Neural crest cell (in vitro differentiated cells): ENCODE measurements at places on chromosomes 3 and 15. TPM values are rescaled to one million over a fixed set of nuclear protein-coding genes. Genes with fewer than 3 reads are reported as not detected.

DNA sequence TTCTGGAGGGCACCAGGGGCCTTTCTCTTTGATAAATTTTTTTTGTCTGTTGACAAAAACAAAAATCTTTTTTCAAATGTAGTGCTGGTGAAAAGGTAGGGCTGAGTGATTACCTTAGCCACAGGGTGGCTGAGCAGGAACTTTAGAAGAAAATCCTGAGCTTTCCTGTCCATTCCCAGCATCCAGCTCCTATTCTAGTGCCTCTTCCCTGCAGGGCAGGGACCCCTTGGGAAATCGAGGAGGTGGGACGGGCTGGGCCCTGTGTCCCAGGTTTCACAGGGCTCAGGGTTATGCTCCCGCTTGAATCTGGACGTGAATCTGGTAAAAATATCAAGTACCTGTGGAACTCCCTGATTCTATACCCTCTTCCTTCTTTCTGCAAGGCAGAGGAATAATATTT lies 31.7 kb downstream of the EDEM1 start:
- DNase-seq = no peak

GRCh38 chr15:81531109-81531592 lies 157.1 kb upstream of the TMC3 start:
- peak; percentile 26 for DNase-seq

DNA sequence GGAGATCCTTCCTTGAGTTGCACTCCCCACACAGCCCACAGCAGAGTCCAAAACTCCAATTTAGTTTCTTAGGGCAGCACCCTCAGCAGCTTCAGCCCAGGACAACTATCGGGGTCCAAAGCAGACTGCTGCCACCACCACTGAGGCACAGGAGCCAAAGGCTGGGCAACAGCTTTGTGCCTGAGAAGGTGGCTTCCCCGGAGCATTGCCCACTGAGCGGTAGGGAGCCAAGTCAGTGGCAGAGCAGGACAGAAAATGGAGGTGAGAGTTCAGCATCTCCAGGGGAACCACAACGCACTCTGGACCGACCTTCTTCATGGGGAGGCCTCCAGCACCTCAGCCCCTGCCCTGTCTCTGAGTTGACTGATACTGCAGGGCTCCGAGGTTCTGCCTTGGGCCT lies 43.4 kb downstream of the CDAN1 start:
- DNase-seq = no peak

GRCh38 chr3:46895761-46896160 lies 18.2 kb downstream of the PTH1R start:
- no peak for DNase-seq

GRCh38 chr15:39710681-39711080 lies 72.0 kb downstream of the FSIP1 start:
- no peak for DNase-seq

GRCh38 chr15:63948971-63949370 lies 97.3 kb downstream of the DAPK2 start:
- no peak for DNase-seq

DNA sequence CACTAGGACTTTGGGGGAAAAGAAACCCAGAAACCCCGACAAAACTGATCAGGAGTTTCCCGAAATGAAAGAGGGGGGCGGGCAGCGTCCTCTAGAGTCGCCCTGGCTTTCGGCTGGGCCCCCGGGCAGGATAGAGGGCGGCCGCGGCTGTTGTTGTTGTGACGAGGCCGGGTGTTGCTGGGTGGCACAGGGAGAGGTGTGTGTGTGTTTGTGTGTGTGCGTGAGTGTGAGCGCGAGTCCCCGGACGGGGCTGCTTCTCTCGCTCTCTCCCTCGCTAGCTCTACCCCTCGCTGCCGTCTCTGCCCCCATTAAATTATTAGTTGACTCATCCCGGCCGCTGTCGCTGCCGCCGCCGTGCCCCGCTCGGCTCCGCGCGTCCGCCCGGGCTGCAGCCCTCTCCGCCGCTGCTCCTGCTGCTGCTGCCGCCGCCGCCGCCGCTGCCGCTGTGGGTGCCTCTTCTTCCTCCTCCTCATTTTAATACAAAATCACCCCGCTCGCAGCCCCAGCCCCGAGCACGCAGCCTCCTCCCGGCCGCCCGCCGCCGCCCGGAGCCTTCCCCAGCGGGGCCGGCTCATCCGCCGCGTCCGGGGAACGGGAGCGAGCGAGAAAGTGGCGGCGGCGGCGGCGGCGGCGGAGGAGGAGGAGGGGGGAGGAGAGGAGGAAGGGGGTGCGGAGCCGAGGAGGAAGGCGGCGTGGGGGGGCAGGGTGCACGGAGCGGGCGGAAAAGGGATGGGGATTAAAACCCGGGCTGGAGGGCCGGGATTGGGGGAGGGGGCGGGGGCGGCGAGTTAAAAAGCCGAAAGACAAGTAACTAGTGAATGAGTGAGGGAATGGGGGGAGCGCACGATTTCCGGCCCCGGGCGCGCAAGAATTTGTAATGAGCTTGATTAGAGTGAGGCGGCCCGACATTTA lies at the start of gene SATB1:
Gene SATB1 (minus strand): TSS at position 611 of the 912 bp plus-strand sequence. CDS start 4,372 bp downstream, outside the sequence.
- DNase-seq = peak; percentile 81

GRCh38 chr3:100059472-100059871 lies 54.8 kb downstream of the FILIP1L start:
- DNase-seq = no peak

DNA sequence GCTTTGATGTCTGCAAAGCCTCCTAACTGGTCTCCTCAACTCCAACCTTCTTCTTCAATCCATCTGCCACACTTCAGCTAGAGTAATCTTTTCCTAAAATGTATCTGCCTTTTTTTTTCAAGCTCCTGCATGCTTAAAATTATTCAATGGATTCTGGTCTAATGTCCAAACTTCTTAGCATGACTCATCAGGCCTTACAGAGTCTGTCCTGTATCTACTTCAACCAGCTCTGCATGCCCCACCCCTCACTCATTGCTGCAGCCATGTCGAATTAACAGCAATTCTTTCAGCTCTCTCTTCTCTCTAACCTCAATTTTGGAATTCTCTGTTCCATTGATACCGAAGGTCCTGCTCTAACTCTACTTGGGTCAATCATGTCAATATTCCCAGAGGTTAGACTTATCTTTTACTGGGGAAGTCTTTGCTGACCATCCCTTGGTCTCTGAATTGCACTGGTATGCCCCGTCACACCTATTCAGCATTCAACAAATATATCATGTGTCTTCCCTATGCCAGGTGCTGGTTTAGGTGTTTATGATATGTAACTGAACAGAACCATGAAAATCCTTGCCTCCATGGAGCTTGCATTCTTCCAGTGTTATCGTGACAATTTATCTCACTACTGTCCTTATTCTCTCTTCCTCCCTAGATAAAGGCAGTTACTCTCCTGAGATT lies 88.5 kb upstream of the NANOGP8 start:
- no peak for DNase-seq

DNA sequence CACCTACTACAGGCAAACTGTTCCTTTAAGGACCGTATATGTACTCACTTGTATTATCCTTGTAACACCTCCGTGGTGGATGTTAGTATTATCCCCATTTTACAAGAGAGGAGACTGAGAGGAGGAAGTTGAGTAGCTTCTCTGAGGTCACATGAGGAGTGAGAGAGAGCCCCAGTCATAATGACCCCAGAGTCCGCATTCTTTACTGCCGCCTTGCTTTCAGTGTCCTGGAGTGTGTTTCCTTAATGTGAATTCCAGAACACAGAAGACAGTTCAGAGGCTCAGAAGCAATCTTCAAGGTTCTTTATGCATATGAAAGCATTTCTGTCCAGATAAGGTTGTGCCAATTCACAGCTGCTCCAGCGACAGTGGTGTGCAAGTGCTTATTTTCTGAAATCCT lies 199.2 kb downstream of the CACNA2D3 start:
- no peak for DNase-seq

DNA sequence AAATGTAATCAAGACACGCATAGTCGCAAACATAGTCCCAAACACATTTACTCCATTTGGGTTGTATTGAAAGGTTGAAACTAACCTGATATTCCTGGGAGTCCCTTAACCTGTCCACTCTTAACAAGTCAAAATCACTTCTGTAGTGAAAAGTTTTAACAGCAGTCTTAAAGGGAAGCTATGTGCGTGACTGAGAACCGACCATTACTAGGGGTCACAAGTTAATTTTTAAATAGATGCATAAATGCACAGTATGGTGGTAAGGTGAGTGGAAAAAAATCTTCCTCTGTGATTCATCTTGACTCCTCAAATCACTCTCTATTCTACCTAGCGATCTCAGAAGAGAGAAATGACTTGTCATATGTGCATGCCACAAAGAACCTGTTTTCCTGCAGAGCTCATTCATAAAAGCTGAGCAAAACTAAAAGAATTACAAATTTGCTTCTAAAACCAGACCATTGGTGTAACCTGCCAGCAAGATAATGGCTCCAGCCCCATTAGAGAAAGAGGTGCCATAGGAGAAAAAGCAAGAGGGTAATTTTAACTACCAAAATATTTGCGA lies 4.8 kb downstream of the GPR15 start:
- no peak for DNase-seq

GRCh38 chr3:130539005-130539404 lies 22.0 kb downstream of the COL6A6 start:
- peak; percentile 57 for DNase-seq

DNA sequence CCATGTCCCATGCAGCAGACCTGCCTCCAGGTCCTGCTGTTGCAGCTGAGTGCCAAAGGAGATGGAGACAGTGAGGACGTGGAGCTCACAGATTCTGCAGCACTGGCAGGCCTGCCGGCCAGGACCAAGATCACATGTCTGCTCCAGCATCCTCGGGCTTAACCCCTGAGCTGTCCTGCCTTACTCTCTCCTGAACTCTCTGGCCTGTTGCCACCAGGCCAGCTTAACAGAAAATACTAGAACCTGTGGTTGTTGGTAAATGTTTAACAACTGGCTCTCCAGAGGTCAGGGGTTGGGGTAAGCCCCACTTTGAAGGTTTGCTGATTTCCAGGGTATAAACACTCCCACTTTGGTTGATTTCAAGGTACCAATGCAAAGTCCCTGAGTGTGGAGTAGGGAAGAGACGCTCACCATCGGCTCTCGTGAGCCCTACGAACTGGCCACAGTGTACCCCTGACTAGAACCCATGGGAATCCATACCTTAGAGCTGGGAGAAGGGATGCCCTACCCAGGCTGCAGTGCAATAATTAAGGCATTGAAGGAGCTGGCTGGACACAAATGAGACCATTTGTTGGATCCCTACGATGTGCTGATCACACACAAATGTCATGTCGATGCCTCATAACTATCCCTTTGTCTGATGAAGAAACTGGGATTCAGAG lies 147.9 kb downstream of the OR4M2 start:
- no peak for DNase-seq

DNA sequence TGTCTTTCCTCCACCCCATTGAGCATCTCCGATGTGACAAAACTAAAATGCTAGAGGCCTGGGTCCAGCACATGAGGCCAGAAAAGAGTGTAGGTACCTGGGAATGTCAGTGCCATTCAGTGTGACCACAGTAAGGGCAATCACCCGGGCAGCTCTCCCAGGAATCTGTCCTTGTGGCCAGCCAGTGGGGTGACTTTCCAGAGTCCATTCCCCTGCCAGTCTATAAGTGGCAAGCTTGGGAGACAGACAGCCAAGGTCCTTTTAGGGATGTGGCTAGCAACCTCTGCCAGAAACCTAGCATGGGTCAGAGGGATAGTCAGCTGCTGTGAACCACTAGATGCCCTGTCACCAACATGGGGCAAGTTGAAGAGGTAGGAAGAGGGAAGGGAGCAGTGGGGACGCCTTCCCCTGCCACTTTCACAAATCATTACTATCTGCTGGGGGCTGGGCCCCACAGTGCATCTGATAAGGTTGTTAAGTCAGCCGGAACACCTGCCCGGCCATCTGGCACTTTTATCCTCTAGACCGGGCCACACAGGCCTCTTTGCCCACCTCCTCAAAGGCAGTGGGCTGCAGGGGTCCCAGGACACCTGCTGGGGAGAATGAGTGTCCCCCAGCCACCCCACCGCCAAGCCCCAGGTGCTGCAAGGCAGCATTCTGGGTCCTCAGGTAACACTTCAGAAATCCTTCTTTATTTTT lies 24.8 kb upstream of the DET1 start:
- no peak for DNase-seq

DNA sequence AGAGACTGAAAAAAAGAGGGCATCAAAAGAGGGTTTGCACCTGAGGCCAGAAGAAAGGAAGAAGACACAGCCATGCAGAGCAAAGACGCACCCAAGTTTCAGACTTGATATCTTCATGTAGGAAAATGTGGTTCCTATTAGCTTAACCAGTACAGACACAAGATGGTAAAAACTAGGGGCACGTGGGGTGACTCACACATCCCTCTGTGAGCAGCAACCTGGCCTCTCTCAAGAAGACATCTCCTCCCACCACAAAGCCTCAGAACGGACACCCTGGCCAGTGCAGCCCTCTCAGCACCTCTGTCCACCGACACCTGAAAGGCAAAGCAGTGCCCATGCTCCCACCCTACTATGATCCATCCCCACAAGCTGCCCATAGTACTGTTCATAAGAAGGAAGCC lies 33.3 kb downstream of the GLB1 start:
- no peak for DNase-seq

DNA sequence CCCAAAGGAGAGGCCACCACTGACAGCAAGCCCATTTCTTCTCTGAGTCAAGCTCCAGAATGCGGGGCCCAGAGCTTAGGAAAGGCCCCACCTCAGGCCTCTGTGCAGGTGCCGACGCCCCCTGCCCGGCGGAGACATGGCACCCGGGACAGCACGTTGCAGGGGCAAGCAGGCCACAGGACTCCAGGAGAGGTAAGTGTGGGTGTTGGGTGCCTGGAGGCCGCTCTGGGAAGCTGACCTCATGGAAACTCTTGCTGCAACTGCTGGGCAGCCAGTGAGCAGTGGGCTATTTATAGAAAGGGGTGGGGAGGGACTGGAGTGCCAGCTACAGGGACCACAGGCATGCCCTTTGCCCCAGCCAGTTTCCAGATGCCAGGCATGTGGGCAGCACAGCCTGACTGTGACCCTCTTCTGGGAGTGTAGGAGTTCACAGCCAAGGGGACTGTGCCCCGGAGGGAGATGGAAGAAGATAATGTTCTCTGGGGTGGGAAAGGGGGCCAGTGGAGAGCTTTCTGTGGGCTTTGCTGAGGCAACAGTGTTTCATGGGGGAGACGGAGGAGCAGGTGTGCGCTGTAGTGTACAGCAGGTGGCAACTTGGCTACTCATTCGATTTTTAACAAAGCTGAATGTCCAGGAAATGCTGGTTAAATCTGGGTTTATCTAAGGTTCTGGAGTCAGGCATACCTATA lies 23.7 kb downstream of the ALPK3 start:
- no peak for DNase-seq

GRCh38 chr3:27342267-27342666 lies 26.9 kb downstream of the NEK10 start:
- DNase-seq = no peak

GRCh38 chr3:127604035-127604434 lies 5.8 kb downstream of the MCM2 start:
- DNase-seq = no peak

- no peak for DNase-seq
Observed at GRCh38 chr15:57607570-57608000, 15.9 kb downstream of the MYZAP start.

Gene GHSR
- total RNA-seq = not detected in 2 replicates

Gene DCP1A
- total RNA-seq = 30.0 and 30.6 TPM in 2 replicates

Gene SPTBN5
- total RNA-seq = 0.77 and 1.1 TPM in 2 replicates

Gene NKTR
- 95.0 and 95.2 TPM in 2 replicates for total RNA-seq

Gene MELTF
- 3.9 and 4.1 TPM in 2 replicates for total RNA-seq

Gene LRRN1
- 77.6 and 85.2 TPM in 2 replicates for total RNA-seq

Gene RHO
- not detected in 2 replicates for total RNA-seq

Gene PLA1A
- not detected in 2 replicates for total RNA-seq

Gene GP9
- total RNA-seq = not detected in 2 replicates

Gene CEMIP
- 0.30 and 0.33 TPM in 2 replicates for total RNA-seq

Gene RAB7A
- 148 and 149 TPM in 2 replicates for total RNA-seq

Gene CCR8
- total RNA-seq = not detected in 2 replicates

Gene DUOXA2
- not detected in 2 replicates for total RNA-seq
